HuH-7 (cell line): ENCODE measurements at places on chromosomes 2 and 18.

DNA sequence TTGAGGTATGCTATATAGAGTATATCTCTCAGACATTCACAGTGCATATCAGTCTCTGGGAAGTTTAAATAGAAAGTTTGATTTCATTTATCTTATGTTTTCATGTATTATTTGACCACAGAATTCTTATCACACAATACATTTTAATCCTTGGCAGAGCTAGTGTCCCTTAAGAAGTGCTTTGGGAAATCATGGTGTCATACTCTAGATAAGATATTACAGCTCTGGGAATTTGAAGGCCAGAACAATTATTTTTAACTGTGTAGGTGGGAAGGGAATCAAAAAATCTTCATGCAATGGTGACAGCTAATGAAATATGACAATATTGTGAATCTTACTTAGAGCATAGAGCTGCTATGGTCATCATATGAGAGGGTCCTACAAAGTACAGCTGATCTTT lies 451.3 kb upstream of the FAM98A start:
- DNase-seq = no peak

DNA sequence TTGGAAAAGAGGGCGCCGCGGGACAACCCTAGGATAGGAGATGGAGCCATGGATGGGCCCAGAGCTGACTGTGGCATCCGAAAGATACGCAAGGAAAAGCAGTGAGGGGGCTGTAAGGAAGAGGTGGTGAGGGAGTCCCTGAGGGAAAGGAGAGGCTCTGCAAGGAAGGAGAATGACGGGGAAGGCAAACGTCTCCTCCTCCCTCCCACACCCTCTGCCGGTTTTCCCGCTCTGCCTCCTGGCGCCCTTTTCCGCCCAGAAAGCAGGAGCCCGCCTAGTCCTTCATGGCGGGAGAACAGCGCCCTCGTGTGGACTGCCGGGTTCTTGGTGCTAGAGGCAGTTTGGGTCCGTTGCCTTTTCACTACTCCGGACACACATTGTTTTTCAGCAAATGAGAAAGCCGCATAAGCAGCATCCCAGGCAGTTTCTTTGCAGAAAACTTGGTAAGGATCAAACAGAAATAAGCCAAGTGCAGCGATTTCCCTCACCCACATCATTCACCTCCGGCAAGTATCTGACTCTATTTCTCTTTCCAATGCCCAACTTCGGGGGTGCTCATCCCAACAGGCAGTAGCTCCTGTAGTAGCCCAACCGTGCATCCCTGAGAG lies 200.4 kb downstream of the INO80D start:
- peak; percentile 77 for DNase-seq

- DNase-seq = no peak
Observed at GRCh38 chr2:121634354-121635307, 14.6 kb downstream of the CLASP1 start.

GRCh38 chr18:76715012-76715610 lies 107.2 kb upstream of the ZNF236 start:
- no peak for DNase-seq

- no peak for DNase-seq
Observed at GRCh38 chr18:75339936-75340605, 87.4 kb downstream of the SMIM21 start.

DNA sequence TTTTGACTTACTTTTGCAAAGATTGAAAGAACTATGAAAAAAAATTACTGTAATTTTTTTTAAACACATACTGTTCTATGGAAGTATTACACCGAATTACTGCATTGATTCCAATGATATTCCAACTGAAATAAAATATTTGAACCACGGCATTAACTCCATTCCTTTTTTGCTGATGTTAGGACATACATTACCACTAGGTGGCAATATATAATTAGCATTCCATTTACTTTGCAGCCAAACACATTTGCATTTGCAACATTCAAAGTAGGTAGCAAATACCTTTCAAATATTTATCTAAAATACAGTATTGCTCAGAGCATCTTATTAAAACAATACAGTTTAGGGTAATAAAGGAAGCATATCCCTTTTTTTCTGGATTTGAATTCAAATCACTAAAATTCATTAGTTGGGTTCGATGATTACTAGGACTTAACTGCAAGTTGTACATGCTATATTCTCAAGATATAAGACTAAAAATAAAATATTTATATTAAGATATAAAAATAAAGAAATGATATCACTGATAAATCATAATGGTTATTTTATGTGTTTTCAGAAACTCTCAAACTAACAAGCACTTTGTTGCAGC lies 31.3 kb downstream of the LANCL1 start:
- peak; percentile 9 for DNase-seq

DNA sequence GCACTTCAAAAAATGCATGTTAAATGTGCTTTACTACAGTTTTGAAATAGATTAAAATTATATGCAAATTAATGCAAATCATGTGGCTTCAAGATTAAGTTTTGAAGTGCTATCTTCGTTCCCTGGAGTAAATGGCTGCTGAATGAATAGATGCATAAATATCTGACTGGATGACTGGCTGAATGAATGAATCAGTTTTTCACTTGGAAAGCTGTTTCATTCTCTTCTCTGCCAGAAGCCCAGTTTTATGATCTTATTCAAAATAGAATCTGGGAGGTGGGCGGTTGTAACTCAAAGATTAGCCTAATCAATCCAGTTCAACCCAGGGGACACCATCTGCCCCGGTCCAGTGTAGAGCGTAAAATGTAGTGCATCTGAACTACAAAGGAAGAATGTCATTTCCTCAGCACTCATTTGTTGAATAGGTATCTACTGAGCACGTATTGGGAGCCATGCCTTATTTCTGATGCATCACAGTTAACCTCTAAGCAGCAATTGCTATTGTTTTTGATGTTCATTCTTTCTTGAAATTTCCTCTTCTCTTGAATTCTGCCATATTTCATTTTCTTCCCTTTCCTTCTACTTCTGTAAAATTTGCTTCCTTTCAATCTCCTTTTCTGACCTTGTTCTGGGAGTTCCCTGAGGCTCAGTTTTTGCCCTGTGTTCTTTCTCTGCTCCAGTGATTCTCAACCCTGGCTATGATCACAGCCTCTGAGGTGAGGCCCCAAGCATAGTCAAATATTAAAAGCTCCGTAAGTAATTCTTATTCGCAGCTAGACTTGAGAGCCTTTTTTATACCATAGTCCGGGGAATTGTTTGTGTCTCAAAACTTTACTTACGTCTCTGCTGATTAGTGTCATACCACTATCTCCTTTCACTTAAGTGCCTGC lies 282.7 kb downstream of the PARD3B start:
- no peak for DNase-seq

- DNase-seq = no peak
Observed at GRCh38 chr2:26189123-26189522, 16.2 kb downstream of the GAREM2 start.

DNA sequence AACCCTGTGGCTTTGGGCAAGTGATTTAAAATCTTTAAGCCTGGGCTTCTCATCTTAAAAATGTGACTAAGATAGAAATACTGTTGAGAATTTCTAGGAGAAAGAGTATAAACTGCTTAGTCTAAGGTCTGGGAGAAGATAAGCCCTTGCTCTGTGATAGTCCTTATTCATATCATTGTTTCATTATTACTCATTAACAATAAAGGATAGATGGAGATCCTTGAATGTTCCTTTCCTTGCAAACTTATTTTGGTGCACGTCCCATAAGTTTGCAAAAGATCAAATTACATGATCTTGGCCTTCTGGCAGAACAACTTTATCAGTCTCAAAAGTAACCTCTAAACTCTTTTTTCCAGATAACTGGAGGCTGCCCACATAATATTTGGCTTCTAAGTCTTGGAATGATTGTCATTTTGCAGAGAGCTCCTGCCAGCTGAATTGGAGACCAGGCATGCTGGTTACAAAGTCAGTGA lies 138.3 kb downstream of the FAM124B start:
- DNase-seq = no peak

GRCh38 chr2:113926314-113926713 lies 36.4 kb downstream of the ACTR3 start:
- no peak for DNase-seq

DNA sequence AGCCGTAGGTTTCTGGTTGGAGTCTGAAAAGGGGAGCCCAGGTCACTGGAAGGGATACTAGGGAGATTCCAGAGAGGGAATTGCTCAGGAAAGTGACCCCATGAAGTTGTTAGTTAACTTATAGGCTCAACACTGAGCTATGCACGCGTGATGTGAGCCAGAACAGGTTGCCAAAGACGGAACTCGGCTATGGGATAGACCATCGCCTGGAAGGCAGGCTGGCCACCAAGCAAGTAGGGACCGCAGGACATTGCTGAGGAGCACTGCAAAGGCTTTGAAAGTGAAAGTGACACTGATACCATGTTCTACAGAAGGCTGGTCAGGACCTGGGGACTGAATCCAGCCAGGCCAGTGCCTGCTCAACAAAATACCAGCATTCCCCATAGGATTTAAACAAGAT lies 7.3 kb downstream of the FARP2 start:
- no peak for DNase-seq

DNA sequence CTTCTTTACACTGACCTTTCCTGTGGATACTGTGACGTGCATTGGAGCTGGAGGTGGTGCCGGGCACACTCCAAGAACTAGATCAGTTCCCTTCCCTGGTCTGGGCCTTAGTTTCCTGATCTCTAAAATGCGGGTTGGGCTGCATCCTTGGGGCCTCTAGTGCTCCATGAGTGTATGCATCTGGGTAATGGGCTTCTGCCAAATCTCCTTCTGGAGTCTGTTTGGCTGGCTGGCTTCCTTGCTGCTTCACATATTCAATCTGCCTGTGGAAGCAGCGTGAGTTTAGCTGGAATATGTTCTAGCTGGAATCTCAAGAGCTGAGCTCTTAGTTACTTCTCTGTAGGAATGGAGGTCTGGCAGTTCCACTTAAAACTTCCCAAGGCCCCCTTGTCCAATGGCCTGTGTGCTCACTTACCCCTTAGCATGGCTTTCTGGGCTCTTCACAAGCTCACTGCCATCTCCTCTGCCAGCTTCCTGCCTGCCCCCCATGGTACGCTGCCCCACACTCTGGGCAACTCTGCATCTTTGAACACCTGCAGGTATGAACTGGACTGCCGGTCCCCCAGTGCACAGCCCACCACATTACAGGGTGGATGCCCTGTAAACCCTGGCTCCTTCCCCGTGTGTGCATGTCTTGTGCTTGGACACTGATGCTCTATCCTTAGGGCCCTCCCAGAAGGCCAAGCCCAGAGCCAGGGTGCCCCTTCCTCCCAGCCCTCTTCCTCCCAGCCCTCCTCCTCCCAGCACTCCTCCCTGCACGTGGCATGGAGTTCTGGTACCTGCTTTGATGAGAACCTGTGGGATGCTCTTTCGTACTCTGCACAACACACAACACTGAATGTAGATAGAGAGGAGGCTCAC lies 103.6 kb upstream of the SMAD2 start:
- DNase-seq = no peak

DNA sequence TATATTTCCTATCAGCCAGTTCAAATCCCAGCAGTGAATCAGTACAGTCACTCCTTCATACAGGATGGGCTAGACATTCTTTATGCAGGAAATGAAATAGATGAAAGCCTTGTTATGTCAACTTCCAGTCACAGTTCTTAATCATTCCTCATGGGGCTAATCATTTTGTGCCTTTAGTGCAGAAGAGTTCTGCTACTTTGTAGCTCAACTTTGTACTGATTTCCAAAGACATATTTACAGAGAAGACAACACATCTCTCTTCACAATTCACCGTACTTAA lies 593.9 kb upstream of the NETO1 start:
- DNase-seq = no peak

GRCh38 chr2:13654416-13654815 lies 937.7 kb downstream of the TRIB2 start:
- no peak for DNase-seq

GRCh38 chr2:237440819-237441281 lies 26.9 kb upstream of the COL6A3 start:
- DNase-seq = no peak

DNA sequence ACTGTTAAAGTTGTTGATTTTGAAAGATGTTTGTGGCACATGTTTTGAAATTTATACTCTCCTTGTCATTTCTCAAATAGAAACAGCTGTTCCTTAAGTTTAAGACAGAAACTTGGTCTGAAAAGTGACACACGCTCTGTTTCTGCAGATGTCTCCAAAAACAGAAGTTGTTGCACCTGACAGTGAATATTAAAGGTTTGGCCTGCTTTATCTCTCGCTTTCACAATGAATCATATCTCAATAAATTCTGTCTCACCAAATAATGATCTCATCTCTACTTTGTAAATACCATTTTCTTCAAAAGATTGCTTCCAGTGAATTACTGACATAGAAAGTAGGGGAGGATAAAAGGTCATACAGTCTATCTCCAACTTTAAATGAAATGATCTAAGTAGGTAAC lies 294.9 kb upstream of the SYT4 start:
- no peak for DNase-seq

- no peak for DNase-seq
Observed at GRCh38 chr18:70688286-70688685, 399.4 kb downstream of the SOCS6 start.

DNA sequence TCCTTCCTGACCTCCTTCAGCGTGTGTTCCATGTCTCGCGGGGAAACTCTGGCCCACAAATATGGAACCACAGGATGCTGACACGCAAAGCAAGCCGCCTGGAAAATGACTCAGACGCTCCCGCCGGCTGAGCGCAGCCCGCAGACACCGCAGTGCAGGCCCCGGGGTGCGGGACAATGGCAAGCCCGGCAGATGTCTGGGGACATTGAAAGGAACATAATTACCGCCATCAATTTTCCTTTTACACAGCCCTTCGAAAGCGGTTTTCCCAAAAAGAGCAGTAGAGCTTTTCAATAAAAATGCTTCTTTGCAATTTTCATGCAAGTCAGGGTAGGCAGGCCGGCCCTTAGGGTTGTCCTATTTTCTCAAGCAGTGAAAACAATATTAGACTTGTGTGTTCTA lies 159.2 kb upstream of the SH3BP4 start:
- DNase-seq = no peak

DNA sequence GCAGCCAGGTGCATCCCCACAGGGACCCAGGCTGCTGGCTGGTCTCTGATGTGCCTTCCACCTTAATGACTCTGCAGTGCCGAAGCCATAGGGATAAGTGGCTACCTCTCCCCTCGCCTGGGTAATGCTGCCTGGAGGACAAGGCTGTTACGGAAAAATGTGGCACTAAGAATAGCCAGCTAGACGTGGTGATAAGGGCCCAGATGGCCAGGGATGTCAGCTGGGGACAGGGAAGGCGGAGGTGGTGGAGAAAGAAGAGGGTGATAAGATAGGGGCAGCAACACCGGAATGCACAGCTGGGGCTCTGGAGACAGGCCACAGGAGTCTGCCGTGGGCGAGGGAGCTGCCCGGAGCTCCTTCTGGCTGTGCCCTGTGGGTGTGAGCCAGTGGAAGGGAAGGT lies 170.6 kb downstream of the FHOD3 start:
- DNase-seq = no peak

DNA sequence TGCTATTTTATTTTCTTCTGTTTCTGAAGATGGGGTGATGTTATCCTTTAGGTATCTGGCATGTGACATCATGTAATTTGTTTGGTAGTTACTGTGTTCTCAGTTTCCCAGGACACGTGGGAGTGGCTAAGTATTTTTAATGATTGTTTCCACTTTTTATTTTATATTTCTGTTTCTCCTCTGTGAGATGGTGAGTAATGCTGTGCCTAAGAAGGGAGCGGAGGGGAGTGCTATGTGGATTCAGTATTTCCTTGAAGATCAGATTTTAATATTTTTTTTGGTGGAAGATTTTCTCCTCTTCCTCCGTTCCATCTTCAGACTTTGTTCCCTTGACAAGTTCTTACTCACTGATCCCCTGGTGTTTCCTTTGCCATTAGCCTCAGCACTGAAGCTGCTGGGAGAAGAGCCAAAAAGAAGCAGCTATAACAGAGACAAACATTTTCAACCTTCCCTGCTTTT lies 180.0 kb upstream of the MMADHC start:
- DNase-seq = no peak
